ENCODE measurements at places on chromosomes 1 and 21.

DNA sequence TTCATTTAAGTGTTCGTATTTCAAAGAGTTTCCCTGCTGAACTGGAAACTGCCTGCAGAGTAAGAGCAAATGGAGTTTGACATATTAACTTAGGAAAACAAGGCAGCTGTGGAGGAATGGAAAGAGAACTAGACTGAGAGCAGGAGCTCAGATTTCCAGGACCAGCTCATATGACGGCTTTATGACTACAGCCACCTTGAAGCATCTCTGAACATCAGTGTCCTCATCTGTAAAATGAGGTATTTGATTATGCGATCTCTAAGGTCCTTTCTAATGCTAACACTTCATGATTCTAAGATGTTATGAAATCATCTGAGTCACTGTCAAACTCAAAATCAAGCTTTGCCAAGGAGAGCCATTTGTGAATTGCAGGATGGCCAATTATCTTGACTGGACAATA is 112.3 kb downstream of the PRRX1 start:
- DNase-seq, result no peak

DNA sequence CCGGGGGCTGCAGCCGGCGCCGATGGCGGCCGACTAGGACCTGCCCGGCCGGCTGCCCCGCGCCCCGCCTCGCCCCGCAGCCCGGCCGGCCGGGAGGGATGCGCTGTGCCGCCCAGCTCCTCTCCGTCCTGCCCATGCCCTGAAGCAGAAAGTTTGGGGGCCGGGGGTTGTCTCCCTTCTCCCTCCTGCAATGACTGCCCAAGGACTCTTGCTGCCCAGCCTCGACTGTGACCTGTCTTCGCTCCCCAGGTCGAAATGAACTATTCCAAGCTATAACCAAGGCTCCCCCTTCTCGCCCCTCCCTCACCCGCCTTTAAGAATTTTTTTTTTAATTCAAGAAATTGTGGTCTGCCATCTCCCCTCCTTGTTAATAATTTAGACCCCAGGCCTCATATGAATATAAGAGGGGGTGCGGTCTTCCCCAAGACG is 361 bp downstream of the TMCC2 start:
- no peak for DNase-seq

DNA sequence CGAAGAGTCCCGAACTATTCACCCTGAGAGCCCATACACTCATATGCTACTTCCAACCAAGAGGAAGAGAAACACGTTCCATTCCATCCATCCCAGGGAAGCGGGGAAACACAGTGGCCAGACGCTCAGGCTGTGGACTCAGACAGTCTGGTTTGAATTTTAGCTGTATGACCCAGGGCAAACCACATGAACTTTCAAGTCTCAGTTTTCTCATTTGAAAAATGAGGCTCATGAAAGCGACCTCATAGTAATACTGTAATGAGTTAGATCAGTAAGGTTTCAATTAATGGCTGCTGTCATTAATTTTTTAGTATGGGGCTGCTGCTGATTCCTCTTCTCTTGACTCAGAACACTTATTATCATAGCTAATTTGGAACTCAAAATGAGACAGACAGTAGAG is 1.5 kb downstream of the FCRL4 start:
- DNase-seq, result no peak

DNA sequence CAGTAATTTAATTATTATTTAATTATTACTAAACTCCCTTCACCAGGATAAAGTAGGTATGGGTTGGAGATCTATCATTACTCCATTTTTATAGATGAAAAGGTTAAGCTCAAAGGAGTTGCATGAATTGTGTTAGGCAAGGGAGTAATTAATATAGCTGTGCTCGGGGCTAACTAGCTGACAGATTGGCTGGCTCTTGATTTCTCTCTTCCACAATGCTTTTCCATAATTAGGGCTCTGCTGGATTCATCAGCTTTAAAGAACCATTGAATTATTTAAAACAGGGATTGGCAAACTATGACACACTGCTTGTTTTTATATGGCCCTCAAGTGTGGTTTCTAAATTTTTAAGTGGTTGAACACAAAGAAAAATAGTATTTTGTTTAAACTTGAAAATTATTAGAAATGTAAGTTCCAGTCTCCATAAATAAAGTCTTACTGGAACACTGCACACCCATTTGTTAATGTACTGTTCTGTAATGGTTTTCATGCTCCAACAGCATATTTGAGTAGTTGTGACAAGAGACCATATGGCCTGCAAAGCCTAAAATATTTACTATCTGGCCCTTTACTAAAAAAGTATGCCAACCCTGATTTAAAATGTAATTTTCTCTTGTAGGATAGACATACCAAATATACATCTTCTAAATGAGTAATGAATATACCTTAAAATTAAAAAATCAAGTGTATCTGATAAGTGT is 76.4 kb downstream of the GDAP2 start:
- no peak for DNase-seq

DNA sequence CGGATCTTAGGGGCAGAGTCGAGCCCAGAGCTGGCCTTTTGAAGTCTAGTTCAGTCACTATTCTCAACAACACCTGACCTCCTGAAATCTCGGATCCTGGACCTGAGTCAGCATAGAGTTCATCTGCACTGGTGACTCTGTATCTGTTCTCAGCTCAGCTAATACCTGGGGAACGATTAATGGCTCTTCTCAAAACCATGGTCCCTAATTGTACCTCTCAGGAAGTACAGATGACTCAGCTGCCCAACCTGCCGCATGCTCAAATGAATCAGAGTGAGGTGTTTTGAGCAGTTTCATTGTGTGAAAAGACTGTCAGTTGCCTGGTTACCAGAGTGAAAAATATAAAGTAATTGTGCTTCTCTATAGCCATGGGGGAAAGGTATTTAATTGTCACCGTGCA is 89.2 kb downstream of the SLC35F3 start:
- peak; percentile 35 for DNase-seq

DNA sequence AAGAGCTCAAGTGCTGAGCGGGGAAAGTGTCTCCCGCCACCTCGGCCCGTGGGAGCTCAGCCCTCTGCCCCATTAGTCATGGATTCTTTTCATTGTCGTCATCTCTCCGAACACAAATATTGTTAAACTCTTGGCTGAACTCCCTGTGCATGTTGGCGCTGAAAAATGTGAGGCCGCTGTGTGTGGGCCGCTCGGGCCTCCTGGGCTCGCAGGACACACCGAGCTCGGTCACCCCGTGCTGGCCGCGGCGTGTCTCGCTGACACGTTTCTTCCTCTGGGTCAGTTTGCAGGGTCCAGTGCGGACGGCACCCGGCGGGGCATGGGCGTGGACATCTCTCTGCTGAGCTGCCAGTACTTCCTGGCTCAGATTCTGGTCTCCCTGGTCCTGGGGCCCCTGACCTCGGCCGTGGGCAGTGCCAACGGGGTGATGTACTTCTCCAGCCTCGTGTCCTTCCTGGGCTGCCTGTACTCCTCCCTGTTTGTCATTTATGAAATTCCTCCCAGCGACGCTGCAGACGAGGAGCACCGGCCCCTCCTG is 25.6 kb downstream of the SLC45A1 start:
- no peak for DNase-seq

DNA sequence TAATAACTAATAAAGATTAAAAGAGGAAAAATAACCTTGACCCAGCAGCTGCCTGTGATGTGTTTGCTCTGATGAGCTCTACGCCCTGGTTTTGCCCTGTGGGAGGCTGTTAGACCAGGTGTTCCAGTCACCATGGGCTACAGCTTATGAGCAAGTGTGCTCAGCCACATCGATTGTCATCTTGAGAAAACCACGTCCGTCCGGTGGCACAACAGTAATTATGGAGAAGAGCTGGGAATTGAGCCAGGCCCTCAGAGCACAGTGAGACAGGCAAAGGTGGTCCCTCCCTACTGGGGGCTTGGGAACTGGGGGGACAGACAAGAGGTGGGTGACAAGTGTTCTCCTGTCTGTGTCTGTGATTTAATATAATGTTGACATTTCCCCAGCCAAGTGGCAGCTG is 420.5 kb downstream of the MATN1 start:
- DNase-seq, result no peak

GRCh38 chr1:214801191-214801590 is 198.2 kb downstream of the CENPF start:
- DNase-seq, result no peak

DNA sequence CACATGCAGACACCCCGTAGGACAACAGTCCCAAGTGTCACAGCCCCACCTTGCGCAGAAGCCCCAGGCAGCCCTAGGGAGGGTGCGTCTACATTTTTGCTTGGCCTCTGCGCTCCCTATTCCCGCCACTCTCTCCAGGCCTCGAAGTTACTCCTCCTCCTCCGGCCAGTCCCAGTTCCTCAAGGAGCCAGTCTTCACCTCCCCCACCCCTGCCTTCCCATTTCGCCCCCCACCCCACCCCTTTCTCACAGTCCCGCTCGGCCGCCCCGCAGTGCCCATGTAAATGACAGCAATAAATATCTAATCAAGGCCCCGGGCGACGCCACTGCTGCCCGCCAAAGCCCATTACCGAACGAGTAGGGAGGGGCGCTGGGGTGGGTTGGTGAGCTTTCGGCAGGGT is 3.2 kb downstream of the DMBX1 start:
- no peak for DNase-seq

DNA sequence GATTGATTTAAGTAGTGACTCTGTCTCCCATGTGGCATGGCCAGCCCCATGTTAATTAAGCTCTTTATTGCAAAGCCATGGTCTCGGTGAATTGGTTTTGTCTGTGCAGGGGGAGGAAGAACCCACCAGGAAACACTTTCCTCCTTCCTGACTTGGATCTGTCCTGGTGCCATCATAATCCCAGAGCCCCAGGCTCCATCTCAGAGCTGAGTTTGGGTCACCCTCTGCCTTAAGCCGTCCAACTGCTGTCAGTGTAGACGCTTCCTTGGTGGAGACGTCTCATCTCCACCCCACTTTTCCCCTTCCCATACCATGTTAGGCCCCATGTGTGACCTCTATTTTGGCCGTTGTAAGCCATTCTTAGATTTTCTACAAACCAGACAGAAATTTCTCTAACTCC is 36.0 kb upstream of the COL6A2 start:
- no peak for DNase-seq

GRCh38 chr1:47384083-47384482 is 32.0 kb upstream of the FOXE3 start:
- no peak for DNase-seq

DNA sequence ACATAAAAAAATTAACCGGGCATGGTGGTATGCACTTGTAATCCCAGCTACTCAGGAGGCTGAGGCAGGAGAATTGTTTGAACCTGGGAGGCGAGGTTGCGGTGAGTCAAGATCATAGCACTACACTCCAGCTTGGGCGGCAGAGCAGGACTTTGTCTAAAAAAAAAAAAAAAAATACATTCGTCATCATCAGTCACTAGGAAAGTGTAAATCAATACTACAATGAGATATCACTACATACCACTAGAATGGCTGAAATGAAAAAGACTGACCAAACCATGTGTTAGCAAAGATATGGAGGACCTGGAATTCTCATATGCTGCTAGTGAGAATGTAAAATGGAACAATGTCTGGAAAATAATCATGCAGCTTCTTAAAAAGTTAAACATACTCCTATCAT is 9.3 kb downstream of the SPATA45 start:
- DNase-seq, result no peak

- no peak for DNase-seq
Observed at GRCh38 chr1:7670334-7671145, 100.6 kb upstream of the VAMP3 start.

DNA sequence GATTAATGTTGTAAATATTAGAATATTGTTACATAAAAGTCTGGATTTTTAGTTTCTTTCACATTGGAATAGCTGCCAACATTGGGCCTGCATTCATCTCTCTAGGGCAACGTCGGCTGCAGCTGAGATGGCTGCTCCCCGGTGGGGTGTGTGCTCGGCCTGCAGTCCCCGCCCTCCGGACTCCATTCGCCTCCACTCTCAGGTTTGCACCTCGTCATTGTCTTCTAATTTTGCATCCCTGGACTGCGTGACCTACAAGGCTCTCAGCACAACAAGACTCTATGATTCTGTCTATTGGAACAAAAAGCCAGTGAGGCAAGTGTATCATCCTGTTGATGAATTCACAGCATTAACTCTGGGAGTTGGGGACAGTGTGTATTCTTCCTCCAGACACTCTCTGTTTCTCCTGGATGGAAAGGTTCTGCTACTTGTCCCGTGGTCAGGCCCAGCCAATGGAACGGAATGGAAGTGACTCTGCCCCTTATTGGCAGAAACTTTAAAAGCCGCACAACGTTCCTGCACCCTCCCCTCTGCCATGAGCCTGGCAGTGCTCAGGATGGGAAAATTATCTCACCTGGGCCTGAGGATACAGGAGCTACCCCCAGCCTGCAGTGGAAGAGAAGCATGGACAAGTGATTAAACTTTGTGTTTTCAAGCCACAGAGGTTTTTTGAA is 105.0 kb upstream of the SAMD11 start:
- DNase-seq, result no peak

DNA sequence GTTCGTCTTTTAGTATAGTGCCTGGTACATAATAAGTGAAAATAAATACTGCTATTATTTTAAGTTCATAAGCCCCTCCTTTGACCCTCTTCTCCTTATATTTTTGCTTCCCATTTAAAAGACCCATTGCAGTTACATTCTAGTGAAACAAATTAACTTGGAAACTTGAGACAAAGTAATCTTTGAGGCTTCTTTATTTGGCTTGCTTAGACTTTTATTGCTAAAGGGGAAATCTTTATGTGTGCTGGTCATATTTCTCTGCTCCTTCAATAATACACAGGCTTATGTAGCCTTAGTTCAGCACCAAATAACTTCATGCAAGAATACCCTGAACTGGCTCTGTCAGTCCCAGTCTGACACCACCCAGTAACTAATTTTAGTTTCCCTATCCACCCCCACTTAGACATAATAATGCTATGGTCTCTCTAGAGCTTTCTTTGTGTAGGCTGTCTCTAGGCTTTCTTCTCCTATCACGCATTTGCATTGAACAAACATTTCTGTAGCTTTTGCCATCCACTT is 257.8 kb downstream of the OMA1 start:
- no peak for DNase-seq

- DNase-seq, result no peak
Observed at GRCh38 chr1:2810899-2811532, 9.5 kb upstream of the TTC34 start.

Measured in nucleus accumbens (tissue), 56 donors.